Spinal cord (tissue), 10 donors: ENCODE measurements at places on chromosomes 7 and 10. TPM values are rescaled to one million over a fixed set of nuclear protein-coding genes. Genes with fewer than 3 reads are reported as not detected.

ZNF804B gene
- 5.5 TPM for total RNA-seq

ANKRD1 gene
- not detected for total RNA-seq

DNA sequence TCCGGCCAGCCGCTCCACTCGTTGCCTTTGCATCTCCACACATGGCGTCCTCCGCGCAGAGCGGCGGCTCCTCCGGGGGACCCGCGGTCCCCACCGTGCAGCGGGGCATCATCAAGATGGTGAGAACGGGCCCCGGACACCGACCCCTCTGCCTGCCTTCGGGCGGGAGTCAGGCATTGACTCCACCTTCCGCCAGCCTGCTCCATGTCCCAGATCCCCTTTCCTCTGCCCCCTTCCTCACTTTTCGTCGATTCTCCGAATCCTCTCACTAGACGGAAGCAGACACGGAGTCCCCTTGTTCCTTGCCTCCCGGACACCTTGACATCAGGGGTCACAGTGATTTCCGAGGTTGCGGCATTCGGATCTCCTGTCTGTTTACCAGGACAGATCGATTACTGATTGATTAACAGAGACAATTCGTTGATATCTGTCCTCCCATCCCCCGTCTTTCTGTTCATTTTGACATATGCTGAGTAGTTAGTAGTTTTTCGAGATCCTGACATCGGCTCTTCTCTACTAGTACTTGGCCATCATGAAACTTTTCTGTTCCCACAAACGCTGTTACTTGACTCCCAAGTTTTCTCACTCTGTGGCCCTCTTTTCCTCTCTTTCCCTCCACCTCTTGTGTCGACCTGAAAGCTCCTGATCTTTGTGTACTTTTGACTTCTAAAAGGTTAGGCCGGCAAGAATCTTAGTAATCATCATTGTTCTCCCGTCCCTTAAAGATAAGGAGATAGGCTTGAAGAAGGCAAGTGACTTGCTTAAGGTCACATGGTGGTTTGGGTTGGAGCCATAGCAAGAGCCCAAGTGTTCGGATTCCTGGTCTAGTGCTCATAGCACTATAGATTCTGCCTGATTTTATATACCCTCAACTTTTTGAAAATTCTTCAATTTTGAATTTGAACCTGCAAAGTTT, 597 bp downstream of the SND1 start:
- no peak for DNase-seq

UCMA gene
- 0.94 TPM for total RNA-seq

GRCh38 chr7:156752367-156753228, 112.0 kb downstream of the RNF32 start:
- DNase-seq = no peak

GRCh38 chr10:72918352-72918751, 24.8 kb downstream of the OIT3 start:
- DNase-seq = no peak

- DNase-seq = no peak
Measured at GRCh38 chr7:155345490-155345889, 47.8 kb downstream of the INSIG1 start.

- DNase-seq = no peak
Measured at GRCh38 chr7:143451746-143452145, 8.5 kb downstream of the TAS2R60 start.

DNA sequence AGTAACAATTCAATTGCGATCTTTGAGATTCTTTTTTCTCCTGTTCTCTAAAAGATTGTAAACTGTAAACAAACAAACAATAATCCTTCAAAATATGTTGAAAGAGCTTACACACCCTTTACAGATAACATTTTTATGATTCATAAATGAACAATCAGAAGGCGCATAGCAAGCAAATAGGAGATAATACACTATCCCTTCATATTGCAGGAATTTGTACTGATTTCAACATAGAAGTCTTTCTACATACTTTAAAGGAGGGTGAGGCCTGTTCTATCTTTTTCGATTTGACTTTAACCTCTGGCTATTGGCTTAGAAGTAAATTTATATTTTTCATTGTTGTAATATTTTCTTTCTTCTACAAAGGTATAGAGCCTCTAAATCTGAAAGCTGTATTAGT, 57.2 kb downstream of the TFEC start:
- no peak for DNase-seq
